ENCODE measurements at places on chromosomes 13 and 19. TPM values are rescaled to one million over a fixed set of nuclear protein-coding genes. Genes with fewer than 3 reads are reported as not detected.

DNA sequence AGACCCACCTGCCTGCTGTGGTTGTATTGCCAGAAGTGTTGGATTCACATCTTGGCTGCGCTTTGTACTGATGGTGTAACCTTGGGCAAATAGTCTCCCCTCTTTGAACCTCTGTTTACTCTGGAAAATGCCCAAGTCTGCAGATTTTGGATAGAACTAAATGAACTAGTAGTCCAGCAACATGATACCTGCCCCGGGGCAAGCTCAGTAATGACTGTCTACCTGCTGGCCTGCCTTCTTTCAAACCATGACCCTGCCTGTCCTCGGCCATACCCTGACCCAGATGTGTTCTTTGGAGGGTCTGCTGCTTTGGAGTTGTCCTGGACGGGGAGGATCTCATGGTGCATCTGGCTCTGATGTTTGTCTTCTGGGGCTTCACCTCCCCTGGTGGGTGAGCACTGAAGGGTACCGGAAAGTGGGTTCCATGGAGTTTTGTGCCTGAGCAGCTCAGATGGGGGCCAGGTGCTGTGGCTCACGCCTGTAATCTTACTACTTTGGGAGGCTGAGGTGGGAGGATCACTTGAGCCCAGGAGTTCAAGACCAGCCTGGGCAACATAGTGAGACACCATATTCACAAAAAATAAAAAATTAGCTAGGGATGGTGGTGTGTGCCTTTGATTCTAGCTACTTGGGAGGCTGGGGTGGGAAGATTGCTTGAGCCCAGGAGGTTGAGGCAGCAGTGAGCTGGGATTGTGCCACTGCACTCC, 59.5 kb downstream of the TNFRSF19 start:
- DNase-seq = no peak

GRCh38 chr13:43574605-43575004, 212.2 kb downstream of the ENOX1 start:
- peak; percentile 71 for DNase-seq

GRCh38 chr19:47209319-47210179, 21.4 kb downstream of the BBC3 start:
- DNase-seq = no peak

GRCh38 chr13:101706651-101707050, 254.2 kb downstream of the ITGBL1 start:
- DNase-seq = no peak

- no peak for DNase-seq
Observed at GRCh38 chr19:35883882-35884281, 15.5 kb downstream of the APLP1 start.

DNA sequence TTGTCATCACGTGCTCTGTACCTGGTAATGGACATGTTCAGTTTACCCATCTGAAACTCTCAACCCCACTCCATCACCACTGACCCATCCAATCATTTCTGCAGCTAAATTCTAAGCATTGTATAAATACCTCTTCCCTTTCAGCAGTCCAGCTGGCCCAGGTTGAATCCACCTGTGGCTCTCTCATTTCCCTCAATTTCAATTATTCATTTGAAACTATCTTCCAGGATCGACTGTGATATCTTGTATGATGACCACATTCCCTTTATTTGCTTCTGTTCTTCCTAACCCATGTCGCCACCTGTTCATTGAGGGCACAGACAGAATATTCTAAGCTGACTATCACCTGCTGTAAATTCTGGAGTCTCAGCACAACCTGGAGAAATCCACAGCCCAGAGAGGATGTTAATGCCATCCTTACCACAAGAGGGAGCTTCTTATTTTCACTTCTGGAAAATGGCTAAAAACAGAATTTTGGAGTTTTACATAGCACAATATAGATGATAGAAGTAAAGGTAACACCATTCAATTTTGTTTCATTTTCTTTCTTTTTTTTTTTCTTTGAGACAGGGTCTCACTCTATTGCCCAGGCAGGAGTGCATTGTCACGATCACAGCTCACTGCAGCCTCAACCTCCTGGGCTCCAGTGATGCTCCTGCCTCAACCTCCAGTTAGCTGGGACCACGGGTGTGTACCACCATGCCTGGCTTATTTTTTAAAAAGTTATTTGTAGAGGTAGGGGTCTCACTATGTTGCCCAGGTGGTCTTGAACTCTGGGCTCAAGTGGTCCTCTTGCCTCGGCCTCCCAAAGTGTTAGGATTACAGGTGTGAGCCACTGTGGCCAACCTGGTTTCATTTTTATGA, 38.6 kb downstream of the ZNF823 start:
- peak; percentile 15 for DNase-seq

DNA sequence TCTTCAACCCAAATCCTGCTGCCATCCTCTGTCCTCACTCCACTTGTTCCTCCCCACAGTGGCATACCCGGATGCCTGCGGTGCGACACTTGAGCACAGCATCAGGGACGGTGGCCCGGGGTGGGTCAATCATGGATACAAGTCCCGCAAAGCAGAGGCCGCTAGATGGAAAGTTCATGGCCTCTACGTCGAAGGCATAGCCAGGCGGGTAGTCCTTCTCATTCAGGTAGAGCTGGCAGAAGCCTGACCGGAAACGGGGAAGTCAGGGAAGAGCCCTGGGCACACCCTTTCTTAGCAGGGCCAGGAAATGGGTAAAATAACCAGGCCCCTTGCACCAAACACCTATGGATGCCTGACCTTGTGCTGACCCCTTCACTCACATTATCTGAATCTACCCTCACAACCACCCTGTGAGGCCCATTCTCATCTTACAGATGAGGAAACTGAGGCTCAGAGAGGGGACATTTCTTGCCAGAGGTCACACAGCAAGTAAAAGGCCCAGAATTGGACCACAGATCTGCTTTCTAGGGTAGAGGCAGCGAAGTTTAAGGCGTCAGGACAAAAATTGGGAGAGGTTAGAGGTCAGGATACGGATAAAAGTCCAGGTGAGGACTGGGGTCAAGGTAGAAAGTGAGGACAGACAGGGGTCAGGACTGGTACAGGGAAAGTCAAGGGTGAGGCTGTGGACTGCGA, 6.5 kb downstream of the ATP4A start:
- DNase-seq = no peak

DNA sequence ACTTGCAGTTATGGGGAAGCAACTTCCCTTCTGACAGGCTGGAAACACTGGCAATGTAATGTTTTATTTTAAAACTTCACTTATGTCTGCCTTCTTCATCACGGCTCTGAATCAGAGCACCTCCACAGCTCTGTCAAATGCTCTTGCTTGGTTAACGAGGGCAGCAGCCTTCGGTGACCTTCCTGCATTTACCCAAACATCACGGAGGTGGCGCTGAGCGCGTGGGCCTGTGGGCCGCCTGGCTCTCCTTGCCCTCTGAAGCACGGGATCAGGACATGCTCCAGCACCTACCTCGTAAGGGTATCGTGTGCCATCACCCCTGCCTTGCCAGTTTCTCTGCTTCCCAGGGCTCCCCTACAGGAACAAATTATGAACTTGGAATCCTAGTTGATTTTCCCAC, 310.0 kb downstream of the TEX29 start:
- DNase-seq = no peak

- DNase-seq = peak; percentile 78
Observed at GRCh38 chr13:44249431-44249836, 124.2 kb upstream of the SERP2 start.

- no peak for DNase-seq
Observed at GRCh38 chr19:4609878-4610511, 29.3 kb upstream of the TNFAIP8L1 start.

- peak; percentile 83 for DNase-seq
Observed at GRCh38 chr19:46840498-46840942, 10.1 kb downstream of the AP2S1 start.

- DNase-seq = no peak
Observed at GRCh38 chr13:43251961-43252360, 228.6 kb downstream of the DNAJC15 start.

- DNase-seq = no peak
Observed at GRCh38 chr19:30734669-30735068, 362.5 kb downstream of the ZNF536 start.

DNA sequence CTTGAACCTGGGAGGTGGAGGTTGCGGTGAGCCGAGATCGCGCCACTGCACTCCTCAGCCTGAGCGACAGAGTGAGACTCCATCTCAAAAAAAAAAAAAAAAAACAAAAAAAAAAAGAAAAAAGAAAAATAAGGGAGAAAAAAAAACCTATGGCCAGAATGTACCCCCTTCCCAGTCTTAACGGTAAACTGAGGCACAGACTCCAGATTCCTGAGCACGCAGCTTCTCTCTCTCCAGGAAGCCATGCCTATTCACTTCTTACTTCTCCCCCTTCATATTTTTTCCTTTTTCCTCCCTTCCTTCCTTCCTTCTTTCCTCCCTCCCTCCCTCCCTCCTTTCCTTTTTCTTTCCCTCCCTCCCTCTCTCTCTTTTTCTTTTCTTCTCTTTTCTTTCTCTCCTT, 5.4 kb downstream of the ADGRE2 start:
- DNase-seq = no peak

GRCh38 chr19:50801107-50801506, 10.9 kb downstream of the ACP4 start:
- DNase-seq = peak; percentile 33

DNA sequence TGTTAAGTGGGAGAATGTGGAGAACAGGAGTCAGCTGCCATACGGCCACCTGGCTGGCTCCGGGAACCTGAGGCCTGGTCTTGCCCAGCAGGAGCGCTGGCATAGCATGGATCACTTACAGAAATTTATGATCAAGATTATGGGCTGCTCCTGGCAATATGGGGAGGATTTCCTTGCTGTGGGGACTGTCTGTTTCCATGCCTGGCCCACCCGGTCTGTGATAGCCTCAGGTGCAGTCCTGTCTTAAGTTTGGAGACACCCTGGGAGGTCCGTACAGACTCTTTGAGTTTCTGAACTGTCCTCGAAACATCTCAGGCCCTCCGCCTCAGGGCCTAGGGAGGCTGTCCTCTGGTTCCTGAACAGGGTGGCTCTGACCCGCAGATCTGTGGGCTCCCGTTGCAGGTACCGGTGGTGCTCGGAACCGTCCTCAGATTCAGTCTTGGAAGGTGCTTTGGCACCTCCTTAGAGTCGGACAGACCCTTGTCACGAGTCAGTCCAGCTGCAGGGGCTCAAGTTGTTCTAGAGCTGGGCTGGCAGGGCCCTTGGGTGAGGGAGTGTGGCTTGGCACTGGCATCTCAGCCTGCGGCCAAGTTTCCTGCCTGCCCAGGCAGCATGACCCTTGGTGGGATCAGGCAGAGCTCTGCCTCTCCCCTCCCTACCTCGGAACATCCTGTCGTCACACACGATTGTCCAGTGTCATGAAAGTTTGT, 4.9 kb downstream of the TFDP1 start:
- DNase-seq = no peak

UHRF1 gene
- total RNA-seq = 4.6 TPM

TNFRSF19 gene
- total RNA-seq = 11.8 TPM

CGB5 gene
- not detected for total RNA-seq

JAK3 gene
- total RNA-seq = 32.7 TPM

TLE2 gene
- 12.3 TPM for total RNA-seq

CCDC194 gene
- not detected for total RNA-seq

ZNF284 gene
- 4.1 TPM for total RNA-seq

C19orf81 gene
- not detected for total RNA-seq

SPTBN4 gene
- 5.8 TPM for total RNA-seq

C19orf85 gene
- total RNA-seq = 3.9 TPM

COL4A1 gene
- 4,434 TPM for total RNA-seq

MISP gene
- total RNA-seq = 5.8 TPM

TMC4 gene
- 2.6 TPM for total RNA-seq

LILRA1 gene
- total RNA-seq = 1.4 TPM

Data from umbilical cord (tissue), 2 donors.